ENCODE measurements at places on chromosomes 5 and 9. TPM values are rescaled to one million over a fixed set of nuclear protein-coding genes. Genes with fewer than 3 reads are reported as not detected.

The NEURL1B gene
- 0.40 TPM for total RNA-seq

The SLC6A3 gene
- total RNA-seq: not detected

The CTNNAL1 gene
- 160 TPM for total RNA-seq

The SMIM33 gene
- 0.13 TPM for total RNA-seq

The IRX4 gene
- not detected for total RNA-seq

The B4GALT1 gene
- total RNA-seq: 35.2 TPM

The DDX46 gene
- 57.0 TPM for total RNA-seq

The SLC4A9 gene
- not detected for total RNA-seq

The FKBP15 gene
- 31.8 TPM for total RNA-seq

The PCDHB4 gene
- total RNA-seq: 0.13 TPM

The SV2C gene
- total RNA-seq: not detected

The BARHL1 gene
- total RNA-seq: not detected

The HEMGN gene
- total RNA-seq: not detected

The AHRR gene
- 6.8 TPM for total RNA-seq

The GDA gene
- not detected for total RNA-seq

The PCDHB14 gene
- total RNA-seq: 0.14 TPM

The CSF2 gene
- not detected for total RNA-seq

The ZFP2 gene
- 0.22 TPM for total RNA-seq

The GABRA6 gene
- total RNA-seq: 0.66 TPM

The MLANA gene
- total RNA-seq: not detected

The CD180 gene
- not detected for total RNA-seq

The MYMK gene
- total RNA-seq: not detected

The CCL27 gene
- not detected for total RNA-seq

The NR6A1 gene
- total RNA-seq: 1.2 TPM

The MSMP gene
- 6.0 TPM for total RNA-seq

The LECT2 gene
- total RNA-seq: not detected

The AIF1L gene
- 49.5 TPM for total RNA-seq

The PCDHB10 gene
- total RNA-seq: 0.22 TPM

The NIM1K gene
- total RNA-seq: not detected

The CCDC183 gene
- 0.13 TPM for total RNA-seq

The DNAJB5 gene
- total RNA-seq: 6.5 TPM

The PTPN3 gene
- total RNA-seq: 0.50 TPM

The SLC36A3 gene
- not detected for total RNA-seq

The QSOX2 gene
- total RNA-seq: 23.5 TPM

The SLC34A3 gene
- not detected for total RNA-seq

The LIX1 gene
- total RNA-seq: not detected

The SOX30 gene
- total RNA-seq: not detected

The PRR7 gene
- total RNA-seq: 8.9 TPM

The IL13 gene
- total RNA-seq: not detected

The PCDHGA9 gene
- 4.3 TPM for total RNA-seq

The FCN1 gene
- not detected for total RNA-seq

The STOML2 gene
- 192 TPM for total RNA-seq

The WHRN gene
- 0.22 TPM for total RNA-seq

The PLK2 gene
- total RNA-seq: 783 TPM

The ADAMTS2 gene
- 0.50 TPM for total RNA-seq

The BTNL9 gene
- not detected for total RNA-seq

The FBXO4 gene
- 8.8 TPM for total RNA-seq

Data from thoracic aorta endothelial cell (primary cell).